ENCODE measurements at places on chromosomes 5 and 9.

GRCh38 chr5:97085459-97086181, 56.8 kb downstream of the LIX1 start:
- DNase-seq = no peak

DNA sequence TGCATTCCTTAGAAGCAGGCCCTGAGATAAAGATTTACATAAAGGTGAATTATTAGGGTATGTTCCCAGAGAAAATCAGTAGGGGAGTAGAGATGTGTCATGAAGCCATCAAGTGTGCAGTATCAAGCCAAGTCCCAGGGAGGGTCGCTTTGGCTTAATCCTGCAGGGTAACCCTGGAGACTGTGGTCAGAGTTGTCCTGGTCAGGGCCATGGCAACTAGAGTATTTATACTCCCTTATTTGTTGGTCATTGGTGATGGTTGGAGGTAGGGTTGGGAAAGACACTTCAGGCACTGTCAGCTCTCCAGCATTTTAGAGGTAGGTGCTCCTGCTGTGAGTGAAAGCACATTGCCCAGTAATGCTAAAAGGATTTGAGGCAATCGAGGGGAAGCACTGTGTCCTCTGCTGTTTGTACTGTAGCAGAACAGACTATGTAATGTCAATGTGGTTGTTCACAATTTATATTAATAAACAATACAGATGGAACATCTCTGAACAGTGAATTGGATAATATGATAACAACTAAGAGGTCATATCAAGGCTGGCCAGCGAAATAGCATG, 108.9 kb downstream of the GDNF start:
- no peak for DNase-seq

DNA sequence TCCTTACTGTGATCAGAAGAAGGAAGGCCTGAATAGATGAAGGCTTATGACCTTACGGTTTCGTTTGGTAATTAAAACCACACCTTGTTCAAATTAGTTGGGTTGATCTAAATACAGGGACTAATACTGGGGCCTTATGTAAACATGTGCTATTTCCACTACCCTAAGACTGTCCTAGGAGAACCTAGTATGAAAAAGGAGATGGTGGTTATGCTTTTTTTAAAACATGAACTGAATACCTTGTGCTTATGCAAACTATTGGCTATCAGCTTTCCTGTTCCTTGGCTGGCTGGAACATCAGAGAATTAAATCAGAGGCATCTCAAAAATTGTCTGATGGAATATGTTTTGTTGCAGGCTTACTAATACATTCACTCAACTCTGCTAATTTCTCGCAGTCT, 3.9 kb downstream of the MYOT start:
- DNase-seq = no peak

- no peak for DNase-seq
Measured at GRCh38 chr5:171437286-171437821, 17.9 kb downstream of the FGF18 start.

- DNase-seq = no peak
Measured at GRCh38 chr9:100445161-100445902, 18.4 kb downstream of the MSANTD3 start.

Data from ureter (tissue), 1 donor.